ENCODE measurements at places on chromosomes 13 and 19.
A peak's percentile ranks its signal among the peaks of the same experiment; 100 is the strongest.

DNA sequence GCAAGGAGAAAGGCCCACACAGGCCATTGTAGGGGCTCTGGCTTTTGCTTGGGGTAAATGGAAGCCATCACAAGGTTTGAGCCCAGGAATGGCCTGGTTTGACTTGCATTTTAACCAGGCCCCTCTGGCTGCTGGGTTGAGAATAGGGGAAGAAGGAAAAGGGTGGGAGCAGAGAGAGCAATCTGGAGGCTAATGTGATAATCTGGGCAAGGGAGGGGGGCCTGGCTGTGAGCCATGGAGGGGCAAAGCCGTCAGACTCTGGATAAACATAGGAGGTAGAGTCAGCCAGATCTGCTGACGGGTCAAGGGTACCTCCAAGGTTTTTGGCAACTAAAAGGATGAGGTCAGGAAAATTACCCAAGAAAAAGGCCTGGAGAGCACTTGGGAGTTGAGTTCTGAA, 41.6 kb downstream of the RFX2 start:
- no peak for DNase-seq

- DNase-seq = no peak
Observed at GRCh38 chr19:40321566-40322270, 26.5 kb downstream of the C19orf47 start.

GRCh38 chr13:33208290-33209220, 77.0 kb downstream of the STARD13 start:
- DNase-seq = no peak

- DNase-seq = no peak
Observed at GRCh38 chr19:58056861-58057260, 2.2 kb upstream of the ZNF135 start.

DNA sequence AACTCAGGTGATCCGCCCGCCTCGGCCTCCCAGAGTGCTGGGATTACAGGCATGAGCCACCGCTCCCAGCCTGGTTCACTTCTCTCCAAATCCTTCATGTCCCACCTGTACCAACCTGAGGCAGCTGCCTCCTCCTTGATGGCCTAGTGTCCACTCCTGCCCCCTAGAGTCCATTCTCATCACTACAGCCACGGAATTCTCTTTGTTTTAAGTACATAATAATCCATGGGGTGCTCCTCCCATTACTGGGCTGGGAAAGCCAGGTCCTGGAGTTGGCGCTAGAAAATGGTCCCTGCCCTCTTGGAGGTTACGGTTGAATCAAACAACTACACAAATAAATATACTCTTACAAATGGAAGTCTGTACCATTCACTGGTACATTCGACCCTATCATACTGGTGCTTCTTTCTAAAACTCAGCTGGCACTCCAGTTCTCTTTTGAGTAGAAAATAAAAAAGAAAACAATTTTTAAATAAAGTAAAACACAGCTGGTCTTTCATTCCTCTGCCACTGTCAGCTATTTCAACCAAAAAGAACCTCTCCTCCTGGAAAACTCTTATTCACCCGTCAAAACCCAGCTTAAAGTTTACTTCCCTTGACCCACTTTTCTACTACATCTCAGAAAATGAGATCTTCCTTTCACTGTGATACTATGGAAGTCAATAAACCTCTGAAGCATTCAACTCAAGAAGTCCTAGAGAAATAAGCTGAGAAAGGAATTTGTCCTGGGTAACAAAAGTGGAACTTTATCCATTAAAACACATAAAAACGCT, 22.4 kb upstream of the ARHGEF18 start:
- no peak for DNase-seq

- no peak for DNase-seq
Observed at GRCh38 chr19:39701291-39701690, 3.0 kb upstream of the LGALS14 start.

DNA sequence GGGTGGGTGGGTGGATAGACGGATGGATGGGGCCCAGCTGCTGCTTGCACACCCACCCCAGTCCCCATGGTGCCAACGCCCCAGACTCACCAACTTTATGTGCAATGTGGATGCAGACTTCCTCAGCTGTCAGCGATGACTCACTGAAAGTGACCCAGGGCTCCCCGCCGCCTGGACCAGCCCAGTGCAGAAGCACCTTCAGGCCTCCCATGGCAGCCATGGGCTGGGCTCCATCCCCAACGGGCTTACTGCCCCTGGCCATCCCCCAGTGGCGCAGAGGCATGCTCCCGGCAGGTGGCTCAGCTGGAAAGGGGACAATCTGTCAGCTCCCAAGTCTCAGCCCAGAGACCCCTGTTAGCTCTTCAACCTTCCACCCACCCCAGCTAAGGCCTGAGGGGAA, 2.2 kb downstream of the TYK2 start:
- no peak for DNase-seq

- peak; percentile 58 for DNase-seq
Observed at GRCh38 chr13:73765651-73766384, 368.4 kb downstream of the KLF12 start.

- DNase-seq = no peak
Observed at GRCh38 chr13:79626924-79627323, 146.0 kb downstream of the NDFIP2 start.

GRCh38 chr19:55368106-55368505, 2.2 kb downstream of the IL11 start:
- no peak for DNase-seq

DNA sequence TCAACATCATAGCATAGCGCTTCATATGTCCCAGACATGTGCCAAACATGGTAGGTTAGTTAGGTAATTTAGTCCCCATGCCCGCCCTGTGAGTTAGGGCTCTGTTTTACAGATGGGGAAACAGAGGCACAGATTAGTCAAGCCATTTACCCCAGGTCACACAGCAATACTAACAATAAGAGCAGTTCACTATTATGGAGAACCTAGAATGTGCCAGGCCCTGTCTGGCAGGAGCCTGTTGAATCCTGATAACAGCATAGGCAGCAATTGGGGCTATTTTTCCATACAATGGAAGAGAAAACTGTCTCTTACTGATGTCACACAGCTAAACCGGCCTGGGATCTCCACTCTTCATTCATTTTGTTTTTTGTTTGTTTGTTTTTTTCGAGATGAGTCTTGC, 6.5 kb upstream of the PPP1R37 start:
- no peak for DNase-seq

DNA sequence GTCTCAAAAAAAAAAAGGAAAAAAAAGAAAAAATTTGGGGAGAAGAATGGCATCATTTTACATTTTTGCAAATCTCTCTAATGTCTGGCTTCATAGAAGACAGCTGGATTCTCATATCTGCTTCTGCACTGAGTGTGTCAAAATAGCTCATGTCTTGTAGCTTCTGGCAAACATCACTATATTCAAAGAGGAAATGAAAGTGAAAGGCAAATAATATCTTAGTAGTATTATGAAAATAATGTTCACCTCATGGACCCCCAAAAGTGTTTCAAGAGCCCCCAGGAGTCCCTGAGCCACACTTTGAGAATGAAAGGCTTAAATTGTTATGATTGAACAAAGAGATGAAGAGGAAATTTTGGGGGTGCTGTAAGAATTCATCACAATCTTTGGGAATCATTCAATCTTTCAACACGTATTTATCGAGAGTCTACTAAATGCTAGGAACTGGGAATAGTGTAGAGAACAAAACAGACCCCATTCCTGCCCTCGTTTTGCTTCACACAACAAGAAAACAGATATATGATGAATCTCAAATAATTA, 1.2 kb upstream of the SLC6A16 start:
- DNase-seq = no peak

DNA sequence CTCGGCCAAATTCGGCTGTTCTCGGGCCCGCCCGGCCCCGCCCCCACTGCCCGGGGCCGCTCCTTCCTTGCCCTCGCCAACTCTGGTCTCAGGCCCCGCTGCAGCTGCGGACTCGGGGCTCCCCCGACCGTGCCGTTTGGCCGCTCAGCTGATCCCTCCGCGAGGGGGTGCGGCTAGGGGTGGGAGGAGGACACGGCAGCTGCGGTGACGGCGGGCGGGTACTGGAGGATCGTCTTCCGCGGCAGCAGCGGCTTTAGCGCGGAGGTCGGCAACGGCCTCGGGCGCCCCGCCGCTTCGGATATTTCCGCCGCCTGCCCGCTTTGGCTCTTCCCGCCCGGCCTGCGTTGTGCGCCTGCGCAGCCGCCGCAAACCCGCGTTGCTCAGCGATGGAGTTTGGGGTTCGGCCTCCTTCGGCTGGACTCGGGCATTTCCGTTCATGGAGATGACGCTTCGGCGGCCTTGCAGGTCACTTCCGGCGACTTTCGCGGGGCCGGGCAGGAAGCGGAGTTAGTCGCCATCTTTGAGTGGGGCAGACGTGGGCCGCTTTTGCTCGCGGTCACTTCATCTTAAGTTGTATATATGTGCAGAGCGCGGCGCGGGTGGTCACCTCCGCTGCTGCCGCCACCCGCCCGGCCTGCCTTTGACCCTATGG, 338 bp upstream of the UBE2M start:
- DNase-seq = peak; percentile 98

DNA sequence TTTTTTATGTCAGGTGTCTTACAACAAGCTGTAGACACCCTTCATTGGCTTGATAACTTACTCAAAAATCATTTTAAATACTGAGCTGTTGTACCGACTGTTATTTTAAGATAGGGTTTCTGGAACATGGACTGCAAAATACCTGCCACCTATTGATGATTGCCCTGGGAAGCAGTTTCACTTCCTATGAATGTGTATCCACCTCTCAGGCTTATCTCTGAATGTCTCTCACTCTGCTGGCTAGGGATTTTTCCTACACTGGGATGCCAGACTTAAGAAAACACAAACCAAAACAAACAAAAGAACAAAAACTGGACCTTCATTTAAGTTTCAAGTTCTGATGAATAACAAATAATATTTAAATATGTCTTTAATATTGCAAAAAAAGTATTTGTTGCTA, 663.7 kb downstream of the EFNB2 start:
- DNase-seq = no peak

DNA sequence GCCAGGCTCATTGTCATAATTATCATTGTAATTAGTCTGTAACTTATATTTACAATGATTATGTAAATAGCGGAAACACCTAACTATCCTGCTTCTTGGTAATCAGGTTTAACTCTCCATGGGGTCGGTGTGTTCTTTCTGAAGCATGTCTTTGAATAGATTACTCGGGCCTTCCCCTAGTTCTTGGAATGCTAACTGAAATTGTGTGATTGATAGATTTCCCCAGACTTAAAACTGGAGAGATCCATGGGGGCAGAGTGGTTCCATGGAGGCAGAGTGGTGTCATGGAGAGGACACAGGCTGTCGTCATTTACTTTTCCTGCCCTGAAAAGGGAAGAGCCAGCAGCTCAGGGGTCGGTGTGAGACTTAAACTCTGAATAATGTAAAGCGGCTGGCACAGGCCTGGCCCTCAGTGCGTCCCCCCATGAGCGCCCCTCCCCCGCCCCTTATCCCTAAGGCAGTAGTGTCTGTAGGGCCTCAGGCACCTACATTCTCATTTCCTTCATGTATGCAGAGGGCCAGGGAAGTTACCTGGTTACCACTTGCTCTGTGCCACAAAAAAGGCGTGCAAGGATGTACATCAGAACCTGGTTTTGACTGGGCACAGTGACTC, 225.1 kb downstream of the TM9SF2 start:
- DNase-seq = no peak

- no peak for DNase-seq
Observed at GRCh38 chr13:49302817-49303216, 55.1 kb downstream of the CDADC1 start.

DNA sequence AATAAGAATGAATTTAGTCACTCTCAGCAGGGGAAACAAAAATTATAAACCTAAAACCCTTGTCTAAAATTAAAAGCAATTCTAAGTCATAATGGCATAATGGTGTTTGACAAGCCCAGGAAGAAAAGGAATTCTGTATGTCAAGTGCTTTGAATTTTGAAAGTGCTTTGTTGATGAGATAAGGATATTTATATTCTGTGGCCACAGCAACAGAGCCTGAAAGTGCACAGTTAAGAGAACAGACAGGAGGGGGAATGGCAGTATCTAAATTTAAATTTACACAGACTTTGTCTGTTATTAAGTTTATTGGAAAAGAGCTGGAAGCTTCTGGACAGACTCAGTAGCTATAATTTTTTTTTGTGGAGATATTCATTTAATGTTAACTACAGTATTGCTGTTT, 69.8 kb downstream of the OLFM4 start:
- no peak for DNase-seq

DNA sequence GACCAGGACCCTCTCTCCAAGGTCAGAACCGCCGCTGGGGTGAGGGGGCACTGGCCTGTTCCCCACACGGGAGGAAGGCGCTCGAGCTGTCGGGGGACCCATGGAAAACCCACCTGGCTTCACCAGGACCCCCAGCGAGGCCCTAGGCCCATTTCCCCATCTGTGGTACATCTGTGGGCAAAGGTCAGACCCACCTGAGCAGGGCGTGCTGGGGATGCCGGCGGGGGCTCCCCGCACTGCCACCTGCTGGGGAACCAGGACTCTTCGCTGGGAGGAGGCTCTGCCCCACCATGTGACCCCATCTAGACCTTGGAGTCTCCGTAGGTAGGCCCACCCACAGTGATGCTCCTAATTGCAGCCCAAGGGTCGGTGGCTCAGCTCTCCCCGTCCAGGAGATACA, 511 bp downstream of the WDR88 start:
- no peak for DNase-seq

- DNase-seq = peak; percentile 59
Observed at GRCh38 chr13:93942016-93942415, 537.5 kb downstream of the DCT start.

DNA sequence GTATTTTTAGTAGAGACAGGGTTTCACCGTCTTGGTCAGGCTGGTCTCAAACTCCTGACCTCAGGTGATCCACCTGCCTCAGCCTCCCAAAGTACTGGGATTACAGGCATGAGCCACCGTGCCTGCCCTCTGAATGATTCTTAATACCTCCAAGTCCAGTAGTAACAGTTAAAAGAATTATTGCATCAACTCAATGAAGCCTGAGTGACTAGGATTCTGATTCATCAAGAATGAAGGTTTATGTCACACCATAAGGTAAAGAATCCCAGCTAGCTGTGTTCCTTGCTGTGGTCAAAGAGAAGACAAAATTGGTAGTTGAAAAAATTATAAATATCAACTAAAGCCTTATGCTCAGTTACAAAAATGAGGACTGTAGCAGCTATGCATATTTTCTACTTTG, 81.2 kb upstream of the ABCC4 start:
- no peak for DNase-seq

DNA sequence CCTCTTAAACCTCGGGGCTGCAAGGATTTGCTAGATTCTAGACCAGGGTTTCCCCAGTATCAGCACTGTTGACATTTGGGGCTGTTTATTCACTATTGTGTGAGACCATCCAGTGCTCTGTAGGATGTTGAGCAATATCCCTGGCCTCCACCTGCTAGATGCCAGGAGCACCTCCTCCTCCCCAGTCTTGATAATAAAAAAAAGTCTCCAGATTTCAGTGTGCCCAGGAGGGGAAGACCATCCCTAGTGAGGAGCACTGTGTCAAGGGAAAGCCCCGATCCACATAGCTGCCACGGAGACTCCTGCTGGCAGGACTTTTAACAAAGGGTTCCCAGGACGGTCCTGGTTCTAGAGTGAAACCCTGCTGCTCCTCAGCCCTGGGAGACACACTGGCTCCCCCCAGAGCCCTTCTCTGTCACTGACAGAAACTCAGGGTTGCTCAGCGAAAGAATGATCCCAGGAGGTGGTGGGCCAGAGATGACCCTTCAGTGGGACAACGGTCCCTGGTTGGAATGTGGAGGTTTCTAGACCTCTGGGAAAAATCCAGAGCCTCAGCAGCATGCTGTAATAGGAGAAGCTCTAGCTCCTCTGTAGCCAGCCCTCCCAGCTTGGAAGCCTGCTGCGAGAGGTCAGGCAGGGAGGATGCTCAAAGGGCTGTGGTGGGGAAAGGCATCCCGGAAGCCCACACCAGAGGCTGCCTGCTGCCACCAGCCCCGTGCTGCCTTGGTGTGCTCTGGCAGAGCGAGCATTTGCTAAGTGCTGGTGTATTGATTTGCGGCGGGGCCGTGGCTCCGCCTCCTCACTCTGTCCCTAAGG, 20.3 kb downstream of the LYL1 start:
- peak; percentile 62 for DNase-seq

GRCh38 chr13:26280295-26280694, 26.4 kb downstream of the CDK8 start:
- peak; percentile 70 for DNase-seq

Measured in IMR-90 (cell line).